ENCODE measurements at places on chromosomes 5 and 9.

- no peak for DNase-seq
Measured at GRCh38 chr5:58279259-58279658, 180.6 kb downstream of the PLK2 start.

GRCh38 chr5:177434437-177434836 lies 8.0 kb downstream of the GRK6 start:
- DNase-seq: no peak

GRCh38 chr5:74143721-74144330 lies 496.7 kb downstream of the ENC1 start:
- DNase-seq: no peak

DNA sequence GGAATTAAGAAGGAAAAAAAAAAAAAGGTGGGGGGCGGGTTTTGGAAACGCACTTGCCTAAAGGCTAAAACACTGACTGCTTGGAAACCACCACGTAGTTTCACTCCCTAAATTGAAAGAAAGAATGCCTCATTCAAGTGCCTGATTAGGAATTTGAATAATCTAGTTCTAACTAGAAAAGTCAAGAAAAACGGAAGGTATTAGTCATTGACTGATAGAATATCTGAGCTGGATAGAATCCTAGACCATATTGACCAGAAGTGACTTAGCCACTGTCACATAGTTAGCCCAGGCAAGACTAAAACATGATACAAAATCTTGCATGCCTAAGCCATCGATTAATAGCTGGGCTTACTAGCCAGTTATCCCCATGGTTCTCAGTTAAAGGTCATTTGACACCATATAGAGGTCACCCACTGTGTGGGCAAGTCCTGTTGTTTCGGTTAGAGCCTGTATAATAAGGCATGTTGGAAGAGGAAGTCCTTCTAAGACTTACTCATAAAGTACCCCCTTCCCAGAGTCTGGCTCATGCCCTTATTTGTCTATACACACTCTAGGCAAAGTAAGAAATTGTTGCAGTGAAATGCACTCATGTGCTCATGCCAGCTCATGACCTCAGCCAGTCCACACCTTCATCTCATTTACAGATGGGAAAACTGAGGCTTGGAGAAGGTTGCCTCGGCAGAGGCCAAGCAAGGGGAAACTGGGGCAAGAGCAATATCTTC lies 40.2 kb downstream of the SH3RF2 start:
- DNase-seq: no peak

DNA sequence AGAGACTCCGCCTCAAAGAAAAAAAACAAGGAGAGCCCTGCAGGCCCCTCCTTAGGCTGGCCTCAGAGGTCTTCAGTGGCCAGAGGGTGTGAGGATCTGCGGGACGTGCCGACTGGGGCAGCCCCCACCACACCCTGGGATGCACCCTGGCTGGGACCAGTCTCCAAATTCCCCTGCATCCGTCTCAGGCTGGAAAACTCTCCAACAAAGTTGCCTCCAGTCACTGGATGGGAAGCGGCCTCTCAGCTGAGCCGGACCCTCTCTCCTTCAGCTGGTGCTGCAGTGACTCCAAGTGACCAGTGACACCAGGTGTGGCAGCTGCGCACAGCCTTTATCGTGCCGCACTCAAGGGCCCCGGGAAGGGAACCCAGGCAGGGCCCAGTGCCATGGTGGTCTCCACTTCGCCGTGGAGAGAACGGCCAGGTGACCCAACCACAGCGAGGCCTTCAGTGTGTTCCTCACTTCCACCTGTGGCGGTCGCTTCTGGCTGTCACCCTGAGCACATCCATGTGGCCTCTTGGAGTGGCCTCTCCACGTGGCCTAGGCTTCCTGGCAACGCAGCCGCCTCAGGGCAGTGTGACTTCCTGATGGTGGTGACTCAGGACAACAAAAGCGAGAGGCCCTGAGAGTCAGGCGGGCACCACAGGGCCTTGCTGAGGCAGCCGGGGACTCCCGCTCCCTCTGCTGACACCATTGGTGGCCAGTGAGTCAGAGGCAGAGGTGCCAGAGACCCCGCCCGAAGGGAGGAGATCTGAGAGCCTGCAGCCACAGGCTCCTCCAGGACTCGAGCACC lies 19.3 kb upstream of the CAMSAP1 start:
- no peak for DNase-seq

DNA sequence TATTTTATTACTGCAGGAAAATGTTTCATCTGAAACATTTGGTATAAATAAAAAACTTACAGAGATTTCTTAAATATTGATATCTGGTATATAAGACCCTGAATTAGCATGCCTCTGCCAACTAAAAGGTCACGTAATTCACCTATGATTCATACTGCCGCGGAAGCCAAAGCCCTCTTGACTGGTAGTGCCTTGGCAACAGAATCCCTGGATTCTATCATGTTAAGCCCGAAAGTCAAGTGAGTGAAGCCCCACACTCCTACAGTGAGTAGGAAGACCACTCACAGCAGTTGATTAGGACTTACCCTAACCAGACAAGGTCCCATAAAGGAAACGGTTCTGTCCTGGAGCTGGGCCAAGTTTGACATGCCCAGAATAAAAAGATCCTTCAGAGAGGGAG lies 175.6 kb upstream of the NREP start:
- DNase-seq: no peak

GRCh38 chr9:17776735-17777134 lies 197.9 kb downstream of the SH3GL2 start:
- DNase-seq: no peak
